ENCODE measurements at places on chromosomes 16 and 17.

- DNase-seq, result no peak
These were observed 229.1 kb downstream of the KATNIP start for GRCh38 chr16:27778926-27779570.

DNA sequence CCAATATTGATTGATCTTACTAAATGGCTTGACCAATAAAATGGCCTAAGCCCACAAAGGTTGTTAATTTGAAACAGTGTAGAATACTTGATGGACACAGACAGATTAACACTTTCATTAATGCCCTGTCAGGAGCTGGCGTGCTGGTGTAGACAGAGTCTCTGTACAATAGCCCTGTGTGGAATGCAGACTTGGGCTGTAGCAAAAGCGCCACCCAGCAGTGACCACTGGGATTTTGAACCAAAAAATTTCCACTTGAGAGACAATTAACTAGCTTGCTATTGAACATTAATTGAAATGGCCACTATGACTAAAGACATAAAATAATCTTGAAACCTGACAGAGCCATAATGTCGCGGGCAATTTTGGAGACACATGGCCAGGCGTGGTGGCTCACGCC is 19.7 kb upstream of the GUCY2D start:
- no peak for DNase-seq

GRCh38 chr17:80362428-80363119 is 52.4 kb upstream of the ENDOV start:
- no peak for DNase-seq

GRCh38 chr17:36717088-36717487 is 115.7 kb downstream of the MRM1 start:
- no peak for DNase-seq

DNA sequence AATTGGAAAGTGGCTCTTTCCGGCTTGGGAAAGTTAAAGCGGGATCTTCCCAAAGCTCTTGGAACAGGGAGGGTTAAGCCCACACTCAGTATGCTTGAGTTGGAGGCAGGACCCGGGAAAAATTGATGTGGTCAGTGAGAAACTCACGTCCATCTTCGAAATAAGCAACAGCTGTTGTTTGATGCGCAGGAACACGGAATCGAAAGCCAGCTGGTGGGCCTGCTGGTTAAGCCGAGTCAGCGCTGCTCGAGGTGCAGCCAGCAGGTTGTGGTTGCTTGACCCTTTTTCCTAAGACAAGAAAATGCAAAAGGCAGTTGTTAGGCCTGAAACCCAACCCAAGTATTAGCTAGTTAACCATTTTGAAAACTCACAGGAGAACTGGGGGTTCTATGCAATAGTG is 49.4 kb downstream of the COG7 start:
- no peak for DNase-seq

DNA sequence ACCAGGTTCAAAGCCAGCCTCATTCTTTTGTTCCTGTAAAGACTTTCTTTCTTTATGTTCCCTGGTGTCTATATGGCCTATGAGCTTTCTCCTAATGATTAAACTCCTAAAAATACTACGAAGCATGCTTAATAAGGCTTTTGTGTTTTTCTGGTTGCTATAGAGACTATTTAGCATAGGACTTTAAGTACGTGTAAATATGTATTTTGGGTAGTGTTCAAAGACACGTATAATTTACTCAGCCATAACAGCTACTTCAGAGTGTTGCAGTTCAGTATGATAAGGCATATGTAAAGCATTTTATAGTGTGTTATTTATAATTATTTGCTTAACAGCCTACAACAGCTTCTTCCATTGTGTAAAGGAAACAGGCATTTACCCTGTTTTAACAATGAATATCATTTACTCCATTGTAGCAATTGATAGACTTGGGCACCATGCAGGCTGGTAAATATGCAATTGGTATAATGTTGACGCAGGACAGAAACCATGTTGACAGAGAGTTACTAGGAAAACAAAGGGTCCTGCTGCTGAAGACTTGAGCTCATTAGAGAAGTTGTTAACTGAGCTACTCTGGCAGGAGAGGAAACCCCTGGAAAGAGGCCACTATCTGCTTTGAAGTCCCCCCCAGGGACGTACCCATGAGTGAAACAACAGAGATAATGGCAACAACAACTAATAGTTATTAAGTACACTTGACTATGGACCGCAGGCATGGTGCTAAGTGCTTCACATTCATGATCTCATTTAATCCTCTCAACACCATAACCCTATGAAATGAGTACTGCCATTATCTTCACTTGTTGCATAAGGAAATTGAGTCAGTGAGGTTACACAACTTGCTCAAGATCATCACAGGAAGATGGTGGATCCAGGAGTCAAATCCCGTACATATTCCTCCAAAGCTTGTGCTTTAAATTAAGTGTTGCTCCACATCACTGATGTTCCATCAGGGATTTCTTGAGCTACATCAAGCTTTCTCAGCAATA is 342.2 kb upstream of the DYNLRB2 start:
- DNase-seq, result no peak

DNA sequence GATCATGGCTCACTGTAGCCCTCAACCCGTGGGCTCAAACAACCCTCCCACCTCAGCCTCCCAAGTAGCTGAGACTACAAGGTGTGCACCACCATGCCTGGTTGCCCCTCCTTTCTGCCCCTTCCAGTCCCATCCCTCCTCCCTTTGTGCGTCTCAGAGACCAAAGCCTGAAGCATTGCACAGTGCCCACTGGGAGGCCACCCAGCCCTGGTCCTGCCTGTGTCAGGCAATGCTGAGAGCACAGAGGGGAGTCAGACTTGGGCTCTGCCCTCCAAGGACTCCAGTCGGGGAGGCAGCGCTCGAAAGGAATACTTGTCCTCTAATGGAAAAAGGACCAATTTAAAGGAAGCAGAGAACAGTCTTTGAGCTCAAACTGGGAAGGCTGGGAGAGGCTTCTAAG is 20.4 kb downstream of the RAI1 start:
- no peak for DNase-seq

DNA sequence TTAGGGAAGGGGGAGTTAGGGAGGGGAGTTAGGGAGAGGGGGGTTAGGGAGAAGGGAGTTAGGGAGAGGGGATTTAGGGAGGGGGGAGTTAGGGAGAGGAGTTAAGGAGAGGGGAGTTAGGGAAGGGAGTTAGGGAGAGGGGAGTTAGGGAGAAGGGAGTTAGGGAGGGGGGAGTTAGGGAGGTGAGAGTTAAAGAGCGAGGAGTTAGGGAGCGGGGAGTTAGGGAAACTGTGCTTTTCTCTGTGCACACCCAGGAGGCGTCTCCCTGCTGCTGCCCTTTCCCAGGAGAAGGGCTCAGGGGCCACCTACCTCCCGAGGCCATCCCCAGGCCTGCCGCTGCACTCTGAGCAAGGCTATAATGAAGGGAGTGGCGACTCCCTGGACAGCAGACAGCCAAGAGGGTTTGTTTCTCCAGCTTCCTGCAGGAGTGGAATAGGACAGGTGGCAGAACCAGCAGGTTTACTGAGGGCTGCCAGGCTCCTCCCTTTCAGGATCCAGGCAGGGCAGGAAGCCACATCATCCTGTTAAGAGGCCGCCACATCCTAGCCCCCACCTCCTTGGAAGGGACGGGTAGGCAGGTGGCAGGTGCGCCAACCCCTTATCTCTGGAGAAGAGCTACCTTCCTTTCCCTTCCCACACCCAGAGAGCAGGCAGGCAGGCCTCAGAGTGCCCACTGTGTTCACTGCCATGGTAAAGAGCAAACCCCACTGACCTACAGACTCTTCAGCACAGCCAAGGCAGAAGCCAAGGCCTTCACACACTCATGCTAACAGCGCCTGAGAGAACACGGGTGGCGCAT is 4.3 kb downstream of the CANT1 start:
- DNase-seq, result no peak

- DNase-seq, result no peak
These were observed 11.4 kb downstream of the NETO2 start for GRCh38 chr16:47132308-47132707.

GRCh38 chr16:12296991-12297390 is 320.5 kb downstream of the SNX29 start:
- no peak for DNase-seq

Data from CMK (cell line).